ENCODE measurements at places on chromosomes 3 and 15.
A peak's percentile ranks its signal among the peaks of the same experiment; 100 is the strongest.

DNA sequence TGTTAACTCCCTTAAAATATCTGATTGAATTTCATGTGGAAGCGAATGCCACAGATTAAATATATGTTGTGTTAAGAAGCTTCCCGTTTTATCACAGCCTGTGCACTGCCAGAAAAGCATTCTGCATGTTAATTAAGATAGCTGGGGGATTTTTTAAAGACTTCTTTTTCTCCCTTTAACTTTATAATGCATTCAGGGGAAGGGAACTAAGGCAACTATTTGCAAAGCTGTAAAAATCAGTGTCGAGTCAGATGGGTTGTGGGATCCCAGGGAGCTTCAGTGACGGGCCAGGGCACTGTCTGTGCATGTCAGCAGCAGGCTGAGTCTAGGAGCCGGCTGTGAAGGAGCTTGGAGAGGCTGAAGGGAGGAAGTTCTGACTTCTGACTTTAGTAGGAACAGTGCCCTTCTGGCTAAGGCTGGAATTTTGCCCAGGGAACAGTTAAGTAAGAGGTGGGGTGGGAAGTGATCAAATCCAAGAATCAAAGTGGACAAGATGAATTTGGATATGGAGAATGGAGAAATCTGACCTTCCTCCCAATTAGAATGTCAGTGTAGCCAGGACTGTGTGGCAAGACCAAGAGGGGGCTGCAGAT lies 77.7 kb downstream of the ABHD5 start:
- no peak for DNase-seq

DNA sequence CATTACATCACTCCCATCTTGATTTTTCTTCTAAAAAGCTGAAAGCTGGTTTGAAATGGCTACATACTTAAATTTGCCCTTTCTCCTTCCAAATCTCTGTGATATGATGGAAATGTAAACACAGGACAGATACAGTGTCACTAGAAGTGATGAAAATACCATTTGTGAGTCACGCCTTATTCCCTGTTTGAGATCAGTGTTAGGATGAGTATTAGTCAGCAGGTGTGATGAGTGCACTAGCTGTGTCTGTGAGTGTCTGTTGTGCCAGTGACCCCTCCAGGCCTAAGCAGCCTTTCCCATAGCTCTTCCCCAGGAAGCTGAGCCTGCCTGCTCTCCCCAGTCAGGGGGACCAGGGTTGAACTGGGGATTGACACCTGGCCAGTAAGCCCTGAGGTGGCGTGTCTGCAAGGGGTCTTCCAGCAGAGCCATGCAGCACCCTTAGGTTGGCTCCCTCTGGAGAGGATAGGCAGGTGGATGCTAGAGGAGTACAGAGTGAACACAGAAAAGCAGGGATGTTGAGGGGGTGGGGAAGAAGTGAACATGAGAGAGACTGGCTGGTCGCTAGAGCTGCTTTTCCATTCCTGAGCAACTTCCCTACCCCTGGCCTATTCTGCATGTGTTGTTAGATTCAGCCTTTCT lies 92.0 kb downstream of the PDE8A start:
- no peak for DNase-seq

DNA sequence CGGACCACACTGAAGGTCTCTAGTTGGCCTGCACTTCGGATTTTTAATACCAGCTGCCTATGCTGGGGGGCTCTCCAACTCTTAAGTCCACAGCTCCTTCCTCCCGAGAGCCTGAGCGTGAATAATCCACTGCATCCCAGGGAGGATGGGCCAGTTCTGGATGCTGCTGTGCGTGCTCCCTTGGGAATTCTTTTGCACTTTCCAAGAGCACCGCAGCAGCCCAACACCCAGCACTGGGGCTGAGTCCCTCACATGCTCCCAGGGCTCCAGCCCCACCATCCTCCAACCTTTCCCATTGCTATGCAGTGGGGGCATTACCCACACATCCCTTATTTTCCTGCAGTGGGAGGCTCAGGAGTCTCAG lies 136.4 kb upstream of the IQSEC1 start:
- DNase-seq: no peak

DNA sequence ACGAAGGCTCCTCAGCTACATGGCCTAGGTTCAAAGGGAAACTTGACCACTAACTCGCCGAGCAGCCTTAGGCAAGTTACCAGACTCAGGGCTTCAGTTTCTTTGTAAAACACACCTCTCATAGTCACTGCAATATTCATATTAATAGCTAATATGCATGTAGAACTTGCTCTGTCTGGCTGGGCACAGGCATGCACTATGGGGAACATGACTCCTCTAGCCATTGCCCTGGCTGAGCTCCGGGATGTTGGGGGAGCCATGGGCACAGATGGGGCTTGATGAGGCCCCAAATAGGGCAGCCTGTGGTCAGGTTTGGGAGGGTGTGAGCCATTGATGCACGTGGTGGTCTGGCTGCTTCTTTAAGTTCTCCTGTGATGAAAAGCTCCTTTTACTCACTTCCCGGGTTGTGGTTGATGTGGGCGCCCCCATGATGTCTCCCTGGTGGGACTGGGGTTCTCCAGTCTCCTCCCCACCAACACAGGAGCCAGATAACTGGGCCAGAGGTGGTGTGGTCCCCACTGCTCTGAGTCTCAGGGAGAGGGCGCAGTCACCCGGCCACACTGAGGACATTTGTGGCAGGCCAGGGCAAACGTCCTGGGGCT lies 29.4 kb upstream of the DUSP7 start:
- DNase-seq: no peak

GRCh38 chr3:71064291-71064955 lies 519.1 kb downstream of the FOXP1 start:
- DNase-seq: peak; percentile 83

DNA sequence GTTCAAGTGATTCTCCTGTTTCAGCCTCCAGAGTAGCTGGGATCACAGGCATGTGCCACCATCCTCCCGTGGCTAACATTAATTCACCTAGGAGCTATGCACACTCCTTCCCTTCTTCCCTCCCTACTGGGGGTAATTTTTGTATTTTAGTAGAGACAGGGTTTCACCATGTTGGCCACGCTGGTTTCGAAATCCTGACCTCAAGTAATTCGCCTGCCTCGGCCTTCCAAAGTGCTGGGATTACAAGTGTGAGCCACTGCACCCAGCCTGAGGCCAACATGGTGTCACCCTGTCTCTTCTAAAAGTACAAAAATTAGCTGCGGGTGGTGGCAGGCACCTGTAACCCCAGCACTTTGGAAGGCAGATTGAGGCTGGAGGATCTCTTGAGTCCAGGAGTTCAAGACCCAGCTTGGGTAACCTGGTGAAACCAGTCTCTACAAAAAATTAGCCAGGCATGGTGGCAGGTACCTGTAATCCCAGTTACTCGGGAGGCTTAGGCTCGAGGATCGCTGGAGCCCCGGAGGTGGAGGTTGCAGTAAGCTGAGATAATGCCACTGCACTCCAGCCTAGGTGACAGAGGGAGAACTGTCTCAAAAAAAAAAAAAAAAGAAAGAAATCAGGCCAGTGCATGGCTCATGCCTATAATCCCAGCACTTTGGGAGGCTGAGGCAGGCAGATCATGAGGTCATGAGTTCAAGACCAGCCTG lies 6.1 kb downstream of the RNU5B-1 start:
- DNase-seq: no peak

GRCh38 chr3:61118830-61119229 lies 132.4 kb downstream of the FHIT start:
- DNase-seq: no peak

DNA sequence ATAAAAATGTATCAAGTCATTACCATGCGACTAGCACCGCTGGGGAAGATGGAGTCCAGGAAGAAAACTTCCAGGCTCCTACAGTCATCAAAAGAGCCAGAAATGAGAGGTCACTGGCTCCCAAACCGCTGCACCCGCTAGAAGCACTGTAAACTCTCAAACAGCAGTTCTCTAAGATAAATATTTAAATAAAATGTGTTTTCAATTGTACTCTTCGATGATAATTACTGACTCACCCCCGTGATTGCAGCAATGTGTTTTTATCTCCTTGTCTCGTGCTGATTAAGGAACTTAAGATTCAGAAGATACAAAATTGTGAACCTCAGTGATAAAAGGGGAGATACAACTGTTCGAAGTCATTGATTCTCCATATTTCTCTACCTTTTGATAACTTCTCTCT lies 45.8 kb upstream of the FOXP1 start:
- DNase-seq: no peak

- no peak for DNase-seq
Measured at GRCh38 chr3:17592956-17593355, 149.5 kb downstream of the TBC1D5 start.

DNA sequence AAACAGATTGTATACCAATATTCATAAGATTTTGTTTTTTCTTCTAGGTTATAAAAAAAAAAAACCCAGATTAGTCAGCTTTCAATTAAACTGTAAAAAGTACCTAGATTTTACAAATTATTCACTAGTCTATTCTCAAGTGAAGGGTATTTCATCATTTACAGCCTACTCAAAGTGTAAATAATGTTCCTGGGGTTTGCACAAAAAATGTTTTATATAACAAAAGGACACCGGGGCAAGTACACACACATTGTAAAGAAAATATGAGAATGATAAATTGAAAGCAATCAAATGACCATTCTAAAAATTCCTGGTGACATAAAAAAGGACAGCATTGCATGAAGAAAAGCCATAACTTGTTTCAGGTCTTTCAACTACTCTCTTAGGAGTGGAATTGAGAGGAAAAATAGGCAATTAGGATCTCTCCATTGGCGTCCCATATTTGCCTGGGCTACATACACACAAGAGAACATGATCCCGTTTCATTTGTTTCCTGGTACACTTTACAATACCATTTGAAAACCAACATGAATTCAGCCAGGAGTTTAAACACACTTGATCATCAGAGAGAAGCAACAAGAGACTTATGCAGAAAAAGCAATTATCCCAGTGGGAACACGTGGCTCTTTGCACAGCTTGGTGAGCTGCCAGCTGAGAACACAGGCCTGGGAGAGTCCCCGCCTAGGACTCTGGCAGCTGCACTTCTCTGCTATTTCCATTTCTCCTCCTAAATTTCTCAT lies 1039.2 kb downstream of the ROBO1 start:
- no peak for DNase-seq

DNA sequence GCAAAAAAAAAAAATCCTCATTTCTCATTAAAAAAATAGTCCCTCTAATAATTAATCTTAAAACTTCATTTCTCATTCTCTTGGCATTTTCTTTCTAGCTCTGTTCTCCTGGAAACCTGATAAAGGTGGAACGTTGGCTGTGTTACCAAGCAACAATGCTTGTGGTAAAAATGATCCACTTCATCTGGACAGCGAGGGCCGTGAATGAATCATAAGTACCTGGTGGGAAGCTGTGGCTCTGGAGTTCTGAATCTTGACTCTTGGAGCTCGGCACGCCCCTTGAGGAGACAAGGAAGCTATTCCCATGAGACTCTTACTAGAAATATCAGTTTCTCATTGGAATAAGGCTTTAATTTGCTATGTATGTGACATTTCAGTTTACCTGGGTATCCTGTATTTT lies 32.5 kb downstream of the BCL2L10 start:
- no peak for DNase-seq

DNA sequence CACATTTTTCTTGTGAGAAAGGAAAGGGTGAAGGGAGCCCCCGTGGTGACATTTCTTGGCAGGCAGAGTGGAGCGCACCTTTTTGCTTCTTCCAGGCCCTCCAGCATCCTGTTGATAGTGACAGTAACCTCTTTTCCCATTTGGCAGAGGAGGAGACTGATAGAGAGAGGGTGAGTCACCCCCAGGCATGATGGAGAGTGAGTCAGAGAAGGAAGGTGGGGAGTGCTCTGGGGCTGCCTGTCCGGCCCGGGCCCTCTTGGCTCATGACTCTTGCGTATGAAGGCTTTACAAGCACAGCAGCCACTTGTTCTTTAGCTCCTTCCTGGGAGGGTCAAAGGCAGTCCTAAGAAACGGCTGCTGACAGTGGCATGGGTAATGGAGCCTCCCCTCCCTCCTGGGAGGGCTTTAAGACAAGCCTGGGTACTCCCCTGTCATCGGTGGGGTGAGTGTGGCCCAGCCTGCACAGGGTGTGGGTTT lies 16.0 kb downstream of the ANKRD63 start:
- DNase-seq: no peak

- no peak for DNase-seq
Measured at GRCh38 chr3:158936530-158937113, 134.8 kb downstream of the MFSD1 start.

GRCh38 chr3:151178208-151178845 lies 24.7 kb downstream of the GPR171 start:
- no peak for DNase-seq

DNA sequence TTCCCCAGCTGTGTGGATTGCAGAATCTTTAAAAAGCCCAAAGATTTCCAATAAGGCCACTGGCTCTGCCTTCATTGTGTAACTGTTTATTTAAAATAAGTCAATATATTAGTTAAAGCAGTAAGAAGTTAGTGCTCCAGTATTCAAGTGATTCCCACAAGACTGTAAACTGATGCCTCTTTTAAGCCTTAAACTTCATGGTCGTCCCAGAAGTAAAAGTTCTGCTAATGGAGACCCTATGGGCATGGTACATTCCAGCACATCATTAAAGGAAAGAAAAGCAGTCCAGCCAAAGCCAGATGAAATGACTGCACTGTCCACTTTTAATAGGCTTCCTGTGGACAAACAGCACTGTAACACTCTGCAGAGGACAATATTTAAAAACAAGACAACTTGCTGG lies 512.6 kb downstream of the MECOM start:
- DNase-seq: no peak

DNA sequence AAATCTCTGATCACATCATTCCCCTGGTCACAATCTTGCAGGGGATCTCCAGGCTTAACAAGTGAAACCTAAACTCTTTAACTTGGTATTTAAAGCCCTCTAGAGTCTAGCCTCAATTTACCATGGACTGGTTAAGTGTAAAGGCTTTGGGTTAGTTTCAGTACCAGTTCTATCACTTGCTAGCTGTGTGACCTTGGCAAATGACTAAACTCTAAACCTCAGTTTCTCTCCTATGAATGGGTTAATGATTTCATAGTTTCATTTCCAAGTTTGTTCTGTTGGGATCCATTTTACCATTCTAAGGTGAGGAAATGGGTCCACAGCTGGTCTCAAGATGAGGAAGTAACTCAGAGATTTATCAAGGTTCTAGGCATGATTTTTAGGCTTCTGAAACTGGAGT lies 38.8 kb upstream of the TIMP4 start:
- DNase-seq: no peak

DNA sequence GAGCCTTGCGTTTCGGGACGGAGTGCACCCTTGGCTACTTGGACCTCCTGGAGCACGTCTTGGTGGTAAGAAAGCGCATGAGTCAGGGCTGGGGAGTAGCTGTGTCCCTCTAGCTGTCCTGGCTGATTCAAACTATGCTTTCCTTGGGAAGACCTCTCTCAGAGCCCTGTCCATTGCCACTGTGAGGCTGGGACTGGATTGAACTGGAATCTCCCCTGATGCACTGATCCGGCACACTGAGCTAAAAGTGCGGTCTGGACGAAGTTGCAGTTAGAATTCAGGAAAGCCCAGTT lies 232.6 kb upstream of the TPM1 start:
- no peak for DNase-seq

All from CD4-positive, alpha-beta memory T cell (primary cell).